Stimulated activated CD4-positive, alpha-beta T cell treated with anti-CD3 and anti-CD28 coated beads, Interleukin-2, amount 100 ng/mL, for 48 hours (primary cell): ENCODE measurements at places on chromosomes 6 and 20.

GRCh38 chr20:8287340-8287739, 155.3 kb downstream of the PLCB1 start:
- no peak for DNase-seq

GRCh38 chr6:37176268-37177076, 6.5 kb downstream of the PIM1 start:
- DNase-seq = no peak

DNA sequence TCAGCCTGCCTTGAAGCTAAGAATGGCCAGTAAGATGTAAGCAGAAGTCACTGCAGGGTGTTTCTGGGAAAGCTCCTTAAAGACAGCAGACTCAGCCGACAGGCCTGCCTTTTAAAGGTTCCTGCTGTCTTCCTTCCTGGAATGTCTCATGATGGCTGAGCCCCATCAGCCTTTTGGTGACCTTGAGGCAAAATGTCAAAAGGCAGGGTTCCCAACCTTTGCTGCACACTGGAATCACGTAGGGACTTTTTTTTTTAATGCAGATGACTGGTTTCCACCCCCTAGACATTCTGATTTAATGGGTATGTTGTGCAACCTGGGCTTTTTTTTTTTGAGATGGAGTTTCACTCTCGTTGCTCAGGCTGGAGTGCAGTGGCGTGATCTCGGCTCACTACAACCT, 11.6 kb downstream of the MDGA1 start:
- DNase-seq = no peak

- no peak for DNase-seq
Measured at GRCh38 chr6:5025911-5026819, 22.3 kb upstream of the RPP40 start.

- DNase-seq = no peak
Measured at GRCh38 chr20:61934716-61935530, 130.8 kb downstream of the TAF4 start.

DNA sequence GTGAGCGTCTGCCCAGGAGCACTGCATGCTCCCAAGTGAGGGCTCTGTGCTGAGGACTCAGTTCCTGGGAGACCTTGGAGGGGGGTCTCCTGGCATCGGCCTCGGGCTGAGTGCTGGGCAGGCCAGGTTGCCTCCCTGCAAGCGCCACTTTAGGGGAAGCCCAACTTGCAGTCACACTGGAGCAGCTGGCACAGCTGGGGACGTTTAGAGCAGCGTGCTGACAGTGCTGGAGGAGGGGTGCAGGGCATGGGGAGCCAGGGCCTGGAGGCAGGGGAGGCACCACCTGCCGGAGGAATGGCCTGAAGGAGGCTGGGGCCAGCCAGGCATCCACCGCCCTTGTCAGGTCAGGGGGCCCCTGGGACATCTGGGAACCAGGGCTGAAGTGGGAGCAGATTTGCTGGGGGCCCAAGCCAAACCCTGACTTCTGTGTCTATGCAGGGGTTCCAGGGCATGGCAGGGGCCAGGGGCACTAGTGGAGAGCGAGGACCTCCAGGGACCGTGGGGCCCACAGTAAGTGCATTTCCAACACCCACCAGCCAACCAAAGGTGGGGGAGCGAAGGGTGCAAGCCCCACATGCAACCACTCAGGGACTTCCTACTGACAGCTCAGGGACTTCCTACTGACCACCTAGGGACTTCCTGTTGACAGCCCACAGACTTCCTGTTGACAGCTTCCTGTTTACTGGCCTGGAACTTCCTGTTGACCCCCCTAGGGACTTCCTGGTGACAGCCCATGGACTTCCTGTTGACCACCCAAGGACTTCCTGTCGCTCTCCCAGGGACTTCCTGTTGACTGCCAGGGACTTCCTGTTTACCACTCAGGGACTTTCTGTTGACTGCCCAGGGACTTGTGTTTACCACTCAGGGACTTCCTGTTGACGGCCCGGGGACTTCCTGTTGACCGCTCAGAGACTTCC, 33.6 kb downstream of the COL20A1 start:
- DNase-seq = no peak

- DNase-seq = no peak
Measured at GRCh38 chr20:53760025-53760441, 166.4 kb upstream of the ZNF217 start.

GRCh38 chr6:18391023-18391422, 3.9 kb downstream of the RNF144B start:
- no peak for DNase-seq

DNA sequence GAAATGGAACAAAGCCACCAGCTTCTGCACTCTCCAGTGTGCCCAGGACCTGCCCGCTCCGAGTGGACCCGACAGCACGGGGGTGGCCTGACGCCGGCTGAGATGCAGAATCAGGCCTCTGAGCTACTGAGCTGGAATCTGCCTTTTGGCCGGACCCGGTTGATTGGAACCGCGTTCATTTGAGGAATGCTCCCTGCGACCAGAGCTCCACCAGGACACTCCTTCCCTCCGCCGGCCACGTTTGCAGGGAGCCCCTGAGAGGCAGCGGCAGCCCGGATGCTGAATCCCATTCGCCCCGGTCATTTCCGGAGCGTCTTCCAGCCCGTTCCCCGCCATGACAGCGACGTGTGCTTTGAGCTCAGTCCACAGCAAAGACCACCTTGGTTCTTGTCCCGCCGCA, 392.7 kb downstream of the THBS2 start:
- DNase-seq = no peak
